ENCODE measurements at places on chromosomes 6 and 20.

DNA sequence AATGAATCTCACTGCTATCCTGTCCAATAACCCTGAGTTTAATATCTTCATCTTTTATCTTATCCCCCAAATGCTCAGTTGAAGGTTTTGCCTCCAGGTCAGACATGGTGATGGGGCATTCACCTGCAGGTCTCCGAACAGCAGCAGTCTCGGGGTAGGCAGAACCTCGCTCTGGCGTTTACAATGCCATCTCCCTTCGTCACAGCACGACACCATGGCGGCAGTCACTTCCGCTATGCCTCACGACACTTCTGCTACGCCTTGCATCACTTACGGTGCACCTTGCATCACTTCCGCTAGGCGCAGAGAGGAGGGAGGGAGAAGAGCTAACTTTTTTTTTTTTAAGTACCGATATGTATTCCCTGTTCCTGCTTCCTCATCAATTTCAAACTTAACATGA is 194.9 kb downstream of the BCAS1 start:
- DNase-seq: no peak

DNA sequence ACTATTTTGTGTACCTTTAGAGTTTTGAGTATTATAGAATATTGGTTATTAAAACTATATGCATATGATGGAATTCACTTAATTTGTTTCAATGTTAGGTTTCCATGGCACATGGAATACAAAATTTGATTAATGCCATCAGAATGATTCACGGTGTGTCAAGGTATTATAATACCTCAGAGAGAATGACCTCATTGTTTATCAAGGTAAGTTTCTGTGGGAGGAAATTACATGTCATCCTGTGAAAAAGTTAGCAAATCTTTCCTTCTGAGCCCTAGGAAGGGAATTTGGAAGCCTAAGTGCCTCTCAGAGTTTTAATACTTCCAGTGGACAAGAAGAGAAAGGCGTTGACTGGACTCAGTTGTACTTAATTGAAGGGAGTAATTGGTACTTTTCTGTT is 40.8 kb downstream of the DNAH8 start:
- DNase-seq: no peak

- DNase-seq: no peak
Measured at GRCh38 chr6:169326067-169326799, 72.6 kb upstream of the THBS2 start.

GRCh38 chr6:18179770-18180356 is 24.6 kb downstream of the KDM1B start:
- no peak for DNase-seq

DNA sequence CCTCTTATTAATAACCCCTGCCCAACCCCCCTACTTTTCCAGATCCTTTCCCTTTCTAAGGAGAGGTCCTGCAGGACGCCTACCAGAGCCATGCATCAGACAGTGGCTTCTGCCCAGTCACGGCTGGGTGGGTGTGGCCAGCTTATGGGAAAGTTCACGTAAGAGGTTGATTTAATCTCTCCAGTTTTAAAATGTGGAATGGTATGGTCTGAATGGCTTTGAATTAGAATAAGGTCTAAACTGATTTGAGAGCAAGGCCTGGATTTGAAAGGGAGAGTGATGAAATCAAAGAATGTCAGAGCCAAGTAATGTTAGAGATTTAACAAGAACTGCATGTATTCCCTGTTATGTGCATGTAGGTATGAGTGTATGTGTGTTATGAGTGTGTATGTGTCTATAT is 275.7 kb downstream of the PAX1 start:
- no peak for DNase-seq

GRCh38 chr6:47478233-47479139 is 897 bp downstream of the CD2AP start:
- no peak for DNase-seq

GRCh38 chr6:112912416-112913101 is 565.4 kb downstream of the RFPL4B start:
- DNase-seq: no peak

GRCh38 chr20:3687655-3688054 is 5.8 kb upstream of the ADAM33 start:
- DNase-seq: no peak

GRCh38 chr6:47836639-47837038 is 54.8 kb downstream of the OPN5 start:
- DNase-seq: no peak

- no peak for DNase-seq
Measured at GRCh38 chr6:34546551-34547321, 9.4 kb downstream of the SPDEF start.

- no peak for DNase-seq
Measured at GRCh38 chr6:41505122-41506049, 40.8 kb upstream of the FOXP4 start.

Data from stimulated activated CD4-positive, alpha-beta T cell treated with anti-CD3 and anti-CD28 coated beads, Interleukin-1b, Interleukin-23, amount 100 ng/mL, for 1 hour (primary cell).